ENCODE measurements at places on chromosomes 3 and 15.

- DNase-seq, result no peak
Measured at GRCh38 chr3:27220166-27220565, 149.0 kb downstream of the NEK10 start.

DNA sequence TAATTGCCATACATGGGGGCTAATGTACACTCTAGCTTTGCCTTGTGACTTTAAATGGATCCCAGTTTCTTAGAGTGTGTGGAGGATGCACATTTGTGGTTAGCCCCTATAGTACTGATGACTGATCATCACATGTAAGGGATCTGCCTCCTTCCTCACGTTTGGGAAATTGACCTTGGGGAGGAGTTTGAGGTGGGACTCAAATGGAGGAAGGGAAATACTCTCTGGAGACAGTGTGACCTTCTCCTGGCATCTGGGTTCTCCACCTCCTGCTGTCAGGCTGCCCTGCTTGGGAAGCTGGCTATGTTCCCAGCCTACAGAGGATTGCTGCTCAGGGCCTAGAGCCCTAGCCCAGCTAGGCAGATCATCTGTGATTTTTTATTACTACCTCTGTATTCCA lies 48.7 kb downstream of the PPM1L start:
- peak; percentile 50 for DNase-seq

DNA sequence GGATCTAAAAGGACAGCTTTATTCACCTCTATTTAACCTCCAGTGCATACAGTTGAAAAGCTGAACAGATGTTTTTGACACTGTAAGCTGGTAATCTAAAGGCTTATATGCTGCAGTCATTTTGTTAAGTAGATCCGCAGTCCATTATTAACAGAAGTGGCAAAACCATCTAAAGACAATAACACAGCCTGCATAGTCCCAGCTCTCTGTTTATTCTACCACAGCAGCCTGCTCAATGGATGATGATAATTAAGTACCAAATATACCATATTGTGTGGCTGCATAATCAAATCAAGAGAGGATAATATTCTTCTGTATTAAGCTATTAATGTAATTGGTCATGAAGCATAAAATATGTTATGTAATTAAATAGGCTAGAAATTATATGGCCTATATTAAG lies 207.1 kb downstream of the MEIS2 start:
- DNase-seq, result peak; percentile 60

- DNase-seq, result no peak
Measured at GRCh38 chr3:11606090-11606784, 37.5 kb downstream of the VGLL4 start.

DNA sequence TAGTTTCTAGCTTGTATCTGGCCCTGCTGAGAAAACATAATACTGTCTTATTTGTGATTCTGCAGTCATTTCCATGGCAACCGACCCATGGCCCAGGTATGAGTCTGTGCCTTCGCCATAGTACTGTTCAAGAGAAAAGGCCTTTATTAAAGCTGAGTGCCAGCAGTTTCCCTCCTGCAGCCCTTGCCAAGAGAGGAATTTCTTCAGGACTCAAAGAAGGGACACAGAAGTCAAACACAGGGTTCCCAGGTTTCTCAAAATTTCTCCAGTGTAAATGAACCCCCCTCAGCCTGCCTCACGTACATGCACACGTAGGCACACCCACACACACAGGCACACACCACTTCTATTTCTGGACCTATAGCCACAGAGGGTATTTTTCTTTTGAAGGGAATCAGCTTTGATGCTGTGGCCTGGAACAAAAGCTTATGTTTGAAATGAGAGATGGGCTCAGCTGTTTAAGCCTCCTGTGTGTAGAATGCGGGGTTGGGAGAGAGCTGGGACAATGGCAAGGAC lies 269.2 kb downstream of the PDCD6IP start:
- no peak for DNase-seq
